ENCODE measurements at places on chromosomes 12 and 14.

DNA sequence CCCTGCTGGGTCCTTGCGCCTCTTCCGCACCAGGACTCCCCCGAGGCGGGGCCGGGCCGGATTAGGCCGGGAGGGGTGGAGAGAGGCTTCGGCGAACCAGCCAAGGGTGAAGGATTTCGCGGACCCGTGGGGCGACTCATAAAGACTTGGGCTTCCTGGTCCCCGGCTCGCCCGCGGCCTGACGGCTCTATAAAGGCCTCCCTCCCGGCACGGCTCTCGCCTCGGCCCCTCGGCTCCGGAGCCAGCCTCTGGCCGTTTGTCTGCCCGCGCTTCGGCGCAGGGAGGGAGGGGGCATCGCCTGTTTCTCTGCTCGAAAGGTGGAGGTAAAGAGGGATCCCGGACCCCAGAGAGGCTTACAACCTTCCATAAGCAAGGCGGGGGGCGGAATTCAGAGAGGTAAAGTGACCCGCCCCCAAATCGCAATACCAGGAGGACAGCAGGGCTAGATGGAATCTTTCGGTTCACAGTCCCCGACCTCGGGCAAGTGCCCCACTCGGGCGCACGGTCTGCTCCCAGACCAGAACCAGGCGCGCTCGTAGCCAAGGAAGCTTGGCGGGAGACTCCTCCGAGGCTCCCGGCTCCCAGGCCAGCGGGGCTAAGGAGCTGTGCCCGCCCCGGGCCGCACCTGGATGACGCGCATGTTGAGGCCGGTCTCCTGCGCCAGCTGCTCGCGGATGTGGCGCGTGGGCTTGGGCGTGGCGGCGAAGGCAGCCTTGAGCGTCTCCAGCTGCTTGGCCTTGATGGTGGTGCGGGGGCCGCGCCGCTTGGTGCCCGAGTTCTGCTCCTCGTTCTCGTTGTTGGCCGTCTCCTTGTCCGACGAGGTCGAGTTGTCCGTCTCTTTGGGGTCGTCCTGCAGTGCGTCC lies 3.9 kb downstream of the LHX5 start:
- DNase-seq = no peak

DNA sequence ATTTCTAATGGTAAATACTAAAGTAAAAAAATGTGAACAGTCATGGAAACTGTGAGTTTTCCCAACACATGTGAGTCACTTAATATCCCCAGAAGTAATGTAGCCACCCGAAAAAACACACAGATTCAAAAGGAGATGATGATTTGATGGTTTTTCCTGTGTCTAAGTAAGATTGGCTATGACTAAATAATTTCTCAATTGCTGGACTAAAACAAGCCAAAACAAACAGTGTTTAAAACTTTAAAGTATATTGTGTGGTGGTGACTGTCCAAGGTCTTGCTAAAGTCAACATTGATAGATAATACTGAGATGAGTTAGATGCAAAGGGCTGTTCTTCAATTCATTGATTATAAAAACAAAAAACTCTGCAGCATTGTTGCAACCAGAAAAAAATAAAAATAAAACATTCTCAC lies 89.6 kb upstream of the SOX5 start:
- no peak for DNase-seq

GRCh38 chr12:120216742-120217605 lies 16.1 kb upstream of the RPLP0 start:
- no peak for DNase-seq

GRCh38 chr12:106814714-106815113 lies 40.2 kb downstream of the RIC8B start:
- DNase-seq = no peak

DNA sequence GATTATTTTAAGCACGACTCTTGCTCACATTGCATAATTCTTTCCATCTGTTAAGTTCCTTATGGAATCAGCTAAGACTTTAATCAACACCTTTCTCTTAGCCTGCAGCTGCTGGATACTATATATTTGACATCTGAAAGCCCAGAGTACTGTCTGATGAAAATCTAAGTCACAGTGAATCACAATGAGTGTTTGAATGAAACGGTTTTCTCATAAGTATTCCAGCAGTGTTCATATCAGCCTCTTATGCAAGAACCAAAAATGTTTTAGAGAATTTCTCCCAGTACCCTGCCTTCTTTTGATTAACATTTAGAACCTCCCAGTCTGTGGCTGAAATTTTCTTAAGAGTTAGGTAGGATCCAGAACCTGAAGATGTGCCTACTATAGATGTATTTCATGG lies 55.6 kb downstream of the FRMD6 start:
- DNase-seq = no peak

DNA sequence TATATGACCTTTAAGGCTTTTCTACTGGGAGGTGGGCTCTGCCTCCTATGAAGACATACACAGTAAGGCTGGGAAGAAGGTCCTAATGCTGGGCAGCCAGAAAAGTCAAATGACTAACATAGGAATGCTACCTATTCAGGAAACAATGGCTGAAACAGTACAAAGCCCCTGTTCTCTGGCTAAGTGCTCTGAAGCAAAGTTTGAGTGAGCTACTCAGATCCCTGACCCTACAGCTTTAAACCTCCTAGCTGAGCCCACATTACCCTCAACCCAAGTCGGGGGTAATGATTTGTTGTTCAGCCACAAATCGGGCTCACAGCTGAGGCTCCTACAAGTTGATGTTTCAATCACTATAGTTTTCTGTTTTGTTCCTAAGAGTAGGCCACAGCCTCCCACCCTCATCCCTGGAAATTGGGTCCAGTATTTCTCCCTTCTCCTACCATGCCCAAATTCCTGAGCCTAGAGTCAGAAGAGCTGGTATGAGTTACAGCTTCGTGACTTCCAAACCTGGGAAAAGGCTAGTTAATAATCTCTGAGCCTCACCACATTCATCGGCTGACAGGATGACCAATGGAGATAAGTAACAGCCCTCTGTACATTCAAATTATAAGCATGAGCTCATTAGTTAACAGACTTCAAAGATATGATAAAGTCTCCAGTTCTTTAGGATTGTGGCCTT lies 46.5 kb downstream of the BTBD7 start:
- DNase-seq = no peak

DNA sequence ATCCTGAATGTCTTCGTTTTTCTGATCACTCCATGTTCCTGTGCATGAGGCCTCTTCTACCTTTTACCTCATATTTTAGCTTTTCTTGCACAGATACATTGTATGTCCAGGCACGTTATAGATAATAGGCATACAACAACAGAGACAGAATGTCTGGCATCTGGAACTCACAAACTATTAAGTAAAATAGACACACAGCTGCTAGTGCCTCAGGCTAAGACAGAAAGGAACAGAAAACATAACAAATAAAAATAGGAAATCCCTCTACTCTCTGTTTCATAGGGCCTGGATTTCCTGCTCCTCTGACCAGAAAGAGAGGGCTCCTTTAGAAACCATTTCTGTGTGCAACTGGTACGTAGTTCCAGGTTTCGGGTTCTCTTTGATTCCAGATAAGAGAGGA lies 48.6 kb downstream of the ATXN7L3B start:
- no peak for DNase-seq

DNA sequence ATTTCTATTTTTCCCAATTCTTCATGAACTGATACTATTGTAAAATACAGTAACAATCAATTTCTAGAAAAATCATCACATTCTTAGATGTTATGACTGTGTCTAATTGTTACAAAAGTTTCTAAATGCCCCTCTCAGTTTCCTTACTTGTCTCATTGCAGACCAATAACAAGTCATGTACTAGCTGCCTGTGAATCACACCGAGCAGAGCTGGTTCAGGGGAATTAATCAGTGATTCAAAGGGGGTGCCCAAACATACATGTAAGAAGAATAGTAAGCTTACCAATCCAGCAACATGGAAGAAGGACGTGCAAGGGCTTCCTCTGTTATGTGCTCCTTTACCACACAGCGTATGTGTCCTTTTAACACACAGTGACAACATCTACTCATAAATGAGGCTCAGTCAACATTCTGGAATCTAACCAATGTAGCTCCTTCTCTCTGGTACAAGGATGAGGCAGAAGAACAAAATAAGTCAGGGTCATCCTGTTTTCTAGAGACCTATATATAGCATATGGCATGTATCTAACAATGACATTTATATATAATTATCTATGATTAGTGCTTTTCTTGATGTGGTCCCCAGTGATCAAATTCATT lies 126.4 kb downstream of the SCN8A start:
- no peak for DNase-seq

- peak; percentile 99 for DNase-seq
These were observed 2.8 kb upstream of the UBC start for GRCh38 chr12:124917135-124917840.

DNA sequence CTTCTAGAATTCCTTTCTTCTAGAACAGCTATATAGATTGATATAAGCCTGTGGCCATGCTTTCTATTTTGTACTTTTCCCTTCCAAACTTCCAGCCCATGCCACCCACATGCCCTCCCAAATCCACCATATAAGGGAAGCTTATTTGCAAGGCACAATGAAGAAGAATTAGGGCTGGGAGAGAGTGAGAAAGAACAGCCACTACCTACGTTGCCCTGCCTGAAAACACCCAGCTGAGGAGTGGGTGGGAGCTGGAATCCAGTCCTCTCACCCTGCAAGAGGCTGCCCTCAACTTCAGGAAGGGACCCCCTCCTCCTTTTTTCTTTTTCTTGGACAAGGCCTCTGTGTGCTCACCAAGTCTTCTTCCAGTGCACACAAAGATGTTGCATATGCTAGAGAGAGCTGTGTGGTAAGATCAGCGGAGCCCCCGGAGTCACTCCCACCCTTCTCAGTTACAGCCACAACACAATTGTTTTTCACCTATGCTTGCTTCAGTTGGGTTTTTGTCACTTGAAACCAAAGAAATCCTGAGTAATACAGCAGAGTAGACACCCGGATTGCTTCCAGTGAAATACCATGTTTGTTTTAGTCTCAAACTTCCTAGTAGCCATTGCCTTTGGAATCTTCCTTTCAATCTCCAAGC lies 38.8 kb downstream of the CDKL1 start:
- no peak for DNase-seq

GRCh38 chr14:76235628-76236027 lies 83.9 kb downstream of the GPATCH2L start:
- DNase-seq = no peak

DNA sequence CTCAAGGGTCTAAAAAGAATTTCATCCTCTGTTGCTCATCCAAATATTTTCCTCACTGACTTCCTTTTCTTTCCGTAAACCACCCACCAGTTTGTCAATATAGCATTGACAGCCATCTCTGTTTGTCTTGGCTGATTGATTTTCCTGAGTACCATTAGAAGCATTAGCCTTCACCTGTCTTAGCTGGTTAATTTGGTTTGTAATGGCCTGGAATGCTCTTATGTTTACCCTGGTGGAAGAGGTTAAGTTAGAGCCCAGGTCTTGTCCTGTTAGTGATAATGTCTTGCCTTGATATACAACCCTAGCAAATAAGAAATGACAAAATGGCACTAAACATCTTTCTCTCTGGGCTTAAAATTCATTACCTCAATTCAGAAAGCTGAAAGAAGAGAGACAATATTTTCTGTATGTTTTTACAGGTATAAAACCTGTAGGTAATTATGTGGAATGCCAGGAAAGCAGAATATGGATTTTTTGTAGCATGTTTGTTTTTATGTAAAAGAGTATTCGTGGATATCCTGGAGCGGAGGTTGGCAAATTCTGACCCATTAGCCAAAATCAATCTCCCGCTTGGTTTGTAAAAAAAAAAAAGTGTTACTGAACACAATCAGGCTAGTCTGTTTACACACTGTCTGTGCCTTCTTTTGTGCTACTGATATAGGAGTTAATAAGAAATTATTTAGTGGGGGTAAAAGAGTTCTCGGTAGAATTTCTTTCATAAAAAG lies 224.4 kb upstream of the DAAM1 start:
- no peak for DNase-seq

DNA sequence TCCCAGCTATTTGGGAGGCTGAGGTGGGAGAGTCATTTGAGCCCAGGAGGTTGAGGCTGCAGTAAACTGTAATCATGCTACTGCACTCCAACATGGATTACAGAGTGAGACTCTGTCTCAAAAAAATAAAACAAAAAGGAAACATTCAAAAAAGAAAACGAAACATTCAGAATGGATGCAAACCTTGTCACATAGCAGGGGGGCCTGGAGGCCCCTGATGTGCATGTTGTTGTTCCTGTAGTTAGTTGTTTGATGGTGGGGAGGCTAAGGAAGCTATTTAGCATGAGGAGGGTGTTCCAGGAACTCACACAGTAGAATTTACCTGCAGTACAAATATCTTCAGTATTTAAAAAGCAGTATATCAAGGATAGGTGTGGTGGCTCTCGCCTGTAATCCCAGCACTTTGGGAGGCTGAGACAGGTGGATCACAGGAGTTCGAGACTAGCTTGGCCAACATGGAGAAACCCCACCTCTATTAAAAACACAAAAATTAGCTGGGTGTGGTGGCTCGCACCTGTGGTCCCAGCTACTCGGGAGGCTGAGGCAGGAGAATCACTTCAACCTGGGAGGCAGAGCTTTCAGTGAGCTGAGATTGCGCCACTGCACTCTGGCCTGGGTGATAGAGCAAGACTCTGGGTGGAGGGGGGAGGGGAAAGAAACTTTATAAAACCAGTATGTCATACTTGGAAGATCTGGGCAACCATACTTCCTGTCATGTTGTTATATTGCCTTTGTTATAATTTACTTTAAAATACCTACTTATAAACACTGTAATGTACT lies 17.6 kb upstream of the AEBP2 start:
- no peak for DNase-seq

DNA sequence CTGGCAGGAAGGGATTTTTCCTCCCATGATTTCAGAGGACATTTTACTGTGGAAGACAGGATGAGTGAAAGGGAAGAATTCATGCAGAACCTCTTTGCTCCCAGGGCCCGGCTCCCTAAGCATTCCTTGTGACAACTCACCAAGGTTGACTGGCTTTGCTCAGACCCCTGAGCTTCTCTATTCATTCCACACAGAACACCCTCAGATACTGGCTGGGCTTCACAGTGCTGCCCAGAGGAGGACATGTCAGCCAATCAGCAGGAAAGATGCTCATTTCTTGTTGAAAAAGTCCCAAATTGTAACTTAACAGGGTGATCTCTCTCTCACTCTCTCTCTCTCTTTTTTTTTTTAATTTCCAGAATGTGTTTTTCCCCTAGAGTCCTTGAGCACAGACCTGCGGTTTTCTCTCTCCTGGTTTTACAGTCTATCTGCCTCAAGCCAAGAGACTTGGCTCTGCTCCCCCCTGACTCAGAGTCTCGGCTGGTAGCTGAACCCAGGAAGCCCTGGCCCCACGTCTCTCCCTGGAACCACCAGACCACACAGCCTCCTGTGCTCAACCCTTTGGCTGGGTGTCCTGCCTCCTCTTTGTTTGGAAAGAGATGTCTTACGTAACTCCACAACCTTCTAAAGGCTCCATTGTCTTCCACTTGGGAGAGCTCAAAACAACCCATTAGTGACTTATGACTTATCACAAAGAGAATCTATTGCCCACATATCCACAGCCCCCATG lies 43.9 kb downstream of the SSPN start:
- DNase-seq = peak; percentile 86

GRCh38 chr12:26156201-26156871 lies 31.5 kb upstream of the BHLHE41 start:
- no peak for DNase-seq

GRCh38 chr12:32051511-32052211 lies 55.0 kb upstream of the BICD1 start:
- no peak for DNase-seq

- no peak for DNase-seq
These were observed 56.4 kb upstream of the NEDD1 start for GRCh38 chr12:96850676-96851075.

GRCh38 chr12:92649511-92650227 lies 53.1 kb upstream of the PLEKHG7 start:
- peak; percentile 90 for DNase-seq

Measured in Ammon's horn (tissue), 1 donor.